ENCODE measurements at places on chromosomes 7 and 10.

DNA sequence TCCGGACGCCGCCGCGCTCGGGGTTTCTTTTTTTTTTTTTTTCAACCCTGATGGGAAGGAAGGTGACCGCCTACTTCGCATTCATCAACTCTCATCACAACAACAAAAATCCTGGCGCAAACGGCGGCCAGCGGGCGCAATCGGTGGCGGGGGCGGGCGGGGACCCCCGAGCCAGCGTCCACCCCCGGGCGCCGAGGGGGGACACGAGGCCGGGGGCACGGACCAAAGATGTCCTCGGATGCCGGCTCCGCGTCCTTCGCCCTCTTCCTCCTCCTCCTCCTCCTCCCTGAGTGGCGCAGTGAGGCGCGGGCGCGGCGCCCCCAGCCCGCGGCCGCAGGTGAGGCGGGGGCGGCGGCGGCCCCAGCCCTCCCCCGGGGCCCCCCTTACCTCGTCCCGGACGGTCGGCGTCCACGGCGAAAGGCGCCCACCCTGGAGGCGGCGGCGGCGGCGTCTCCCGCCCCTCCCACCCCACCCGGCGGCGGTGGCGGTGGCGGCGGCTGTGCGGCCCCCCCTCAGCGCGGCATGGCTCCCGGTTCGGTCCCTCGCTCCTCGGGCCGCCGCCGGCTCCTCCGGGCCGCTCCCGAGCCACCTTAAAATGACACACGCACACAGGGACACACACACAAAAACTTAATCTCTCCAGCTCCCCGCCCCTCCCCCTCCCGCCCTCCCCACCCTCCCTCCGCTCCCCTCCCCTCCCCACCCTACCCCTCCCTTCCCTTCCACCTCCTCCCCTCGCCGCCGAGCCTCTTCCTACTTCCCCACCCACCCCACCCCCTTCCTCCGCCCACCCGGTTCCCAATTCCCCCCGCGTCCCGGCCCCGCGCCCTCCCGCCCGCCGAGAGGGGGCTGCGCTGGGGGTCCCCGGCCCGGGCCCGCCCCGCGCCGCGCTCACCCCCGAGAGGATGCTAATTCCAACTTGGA is at the start of gene CTBP2:
CTBP2 (minus strand) TSS at position 632 of the 924 bp plus-strand sequence.
- DNase-seq = peak; percentile 43

GRCh38 chr7:137682596-137682995 is 164.2 kb downstream of the DGKI start:
- no peak for DNase-seq

GRCh38 chr7:80453699-80454340 is 58.0 kb downstream of the GNAT3 start:
- DNase-seq = peak; percentile 32

- DNase-seq = no peak
Measured at GRCh38 chr7:48901966-48902365, 22.4 kb upstream of the CDC14C start.

DNA sequence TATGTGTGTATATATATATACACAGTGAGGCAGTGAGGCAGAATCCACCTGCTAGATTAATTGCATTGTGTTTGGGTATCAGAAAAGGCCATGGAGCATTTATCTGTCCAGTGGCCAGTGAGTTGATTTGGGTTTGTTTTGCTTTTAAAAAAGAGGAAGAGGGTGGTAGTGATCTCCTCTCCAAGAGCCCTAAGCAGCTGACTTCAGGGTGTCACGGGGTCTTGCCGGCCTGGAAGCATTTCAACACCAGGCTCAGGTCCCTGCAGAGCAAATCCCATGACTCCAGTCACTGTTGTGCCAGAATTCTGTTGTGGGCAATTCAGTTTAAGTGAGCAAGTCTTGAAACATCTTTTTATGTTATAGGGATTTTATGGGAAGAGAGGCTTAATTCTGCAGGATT is 30.6 kb upstream of the GPNMB start:
- DNase-seq = no peak
